Kidney glomerular epithelial cell (primary cell): ENCODE measurements at places on chromosomes 1 and 21.

GRCh38 chr1:78090472-78091133 is 44.8 kb downstream of the GIPC2 start:
- no peak for DNase-seq

- no peak for DNase-seq
Observed at GRCh38 chr1:169005776-169006175, 100.7 kb upstream of the ATP1B1 start.

GRCh38 chr21:43719748-43720538 is 1.0 kb downstream of the PDXK start:
- no peak for DNase-seq

GRCh38 chr1:193677874-193678273 is 491.5 kb upstream of the B3GALT2 start:
- DNase-seq, result no peak

DNA sequence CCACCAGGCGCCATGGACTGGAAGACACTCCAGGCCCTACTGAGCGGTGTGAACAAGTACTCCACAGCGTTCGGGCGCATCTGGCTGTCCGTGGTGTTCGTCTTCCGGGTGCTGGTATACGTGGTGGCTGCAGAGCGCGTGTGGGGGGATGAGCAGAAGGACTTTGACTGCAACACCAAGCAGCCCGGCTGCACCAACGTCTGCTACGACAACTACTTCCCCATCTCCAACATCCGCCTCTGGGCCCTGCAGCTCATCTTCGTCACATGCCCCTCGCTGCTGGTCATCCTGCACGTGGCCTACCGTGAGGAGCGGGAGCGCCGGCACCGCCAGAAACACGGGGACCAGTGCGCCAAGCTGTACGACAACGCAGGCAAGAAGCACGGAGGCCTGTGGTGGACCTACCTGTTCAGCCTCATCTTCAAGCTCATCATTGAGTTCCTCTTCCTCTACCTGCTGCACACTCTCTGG is 3.8 kb downstream of the GJB3 start:
- no peak for DNase-seq

- no peak for DNase-seq
Observed at GRCh38 chr1:201528631-201529252, 10.2 kb upstream of the NAV1 start.

- DNase-seq, result no peak
Observed at GRCh38 chr1:183732236-183732880, 72.6 kb upstream of the RGL1 start.

DNA sequence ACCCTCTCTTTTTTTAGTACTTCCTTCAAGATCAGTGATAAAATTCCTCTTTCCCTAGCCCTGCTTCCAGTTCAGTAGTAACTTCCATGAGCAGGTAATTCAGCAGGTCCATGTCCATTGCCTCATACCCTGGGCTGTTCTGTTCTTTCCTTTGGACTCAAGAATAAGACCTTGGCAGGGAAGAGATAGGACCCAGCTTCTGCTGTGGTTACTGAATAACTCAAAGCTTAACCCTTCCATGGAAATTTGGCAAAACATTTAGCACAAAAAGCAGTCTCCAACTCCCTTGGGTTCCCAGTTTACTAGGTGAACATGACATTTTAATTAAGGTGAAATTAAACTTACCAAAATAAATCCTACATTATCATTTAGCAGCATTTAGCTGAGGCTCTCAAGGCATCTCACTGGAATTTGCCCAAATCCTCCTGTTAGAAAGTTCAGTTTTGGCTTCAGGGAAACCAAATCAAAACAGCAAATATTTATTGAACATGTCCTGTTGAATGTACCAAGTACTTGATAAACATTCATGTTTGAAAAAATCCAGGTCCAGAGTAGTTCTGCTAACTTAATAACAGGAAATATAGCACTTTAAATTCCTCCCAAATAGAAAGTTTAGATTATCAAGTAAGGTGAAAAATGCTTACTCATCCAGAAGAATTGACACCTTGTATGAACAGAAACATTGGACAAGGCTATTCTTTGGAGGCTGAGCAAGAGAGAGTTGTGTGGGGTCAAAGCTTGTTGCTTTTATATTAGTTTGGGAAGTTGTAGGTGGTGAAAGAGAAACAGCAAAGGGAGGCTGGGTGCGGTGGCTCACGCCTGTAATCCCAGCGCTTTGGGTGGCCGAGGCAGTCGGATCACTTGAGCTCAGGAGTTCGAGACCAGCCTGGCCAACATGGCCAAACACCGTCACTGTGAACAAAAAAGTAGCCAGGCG is 8.4 kb upstream of the SERPINC1 start:
- DNase-seq, result no peak

DNA sequence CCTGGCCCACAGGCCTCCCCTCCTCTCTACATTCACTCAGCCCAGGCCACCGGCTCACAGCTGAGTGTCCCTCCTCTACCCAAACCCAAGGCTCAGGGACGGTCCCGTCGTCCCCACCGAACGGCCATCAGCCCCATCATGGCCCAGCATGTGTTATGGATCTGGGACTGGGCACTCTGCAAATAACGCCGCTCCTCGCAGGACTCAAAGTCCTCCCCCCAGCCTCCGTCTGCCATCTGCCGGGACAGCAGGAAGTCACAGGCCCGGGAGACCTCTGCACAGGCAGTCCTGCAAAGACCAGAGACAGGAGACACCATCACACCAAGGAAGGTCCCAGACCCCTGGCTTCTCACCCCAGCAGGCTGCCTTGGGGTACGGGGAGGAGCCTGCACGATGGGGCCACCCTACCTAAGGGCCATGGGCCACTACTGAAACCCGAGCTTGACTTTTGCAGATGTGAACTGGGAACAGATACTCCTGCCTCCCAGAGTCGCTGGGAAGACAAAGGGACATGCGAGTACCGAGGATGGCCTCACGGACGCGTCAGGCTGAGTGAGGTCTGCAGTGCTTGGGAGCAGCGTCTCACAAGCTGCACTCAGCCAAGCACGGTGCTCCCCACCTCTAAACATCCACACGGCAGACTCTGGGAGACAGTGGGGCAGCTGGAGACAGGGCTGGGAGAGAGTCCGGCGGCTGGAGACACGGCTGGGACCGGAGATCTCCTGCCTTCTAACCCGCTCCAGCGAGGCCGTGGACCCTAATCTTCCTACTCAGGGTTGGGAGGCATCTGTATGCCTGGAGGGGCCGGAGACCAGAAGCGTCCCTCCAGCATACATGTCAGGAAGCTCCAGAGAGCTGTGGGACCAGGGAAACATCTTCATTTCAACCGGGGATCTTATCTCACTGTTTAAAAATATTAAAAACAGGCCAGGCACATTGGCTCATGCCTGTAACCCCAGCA is 10.4 kb upstream of the SPATC1L start:
- DNase-seq, result no peak

GRCh38 chr1:198700396-198700795 is 61.6 kb downstream of the PTPRC start:
- DNase-seq, result no peak

DNA sequence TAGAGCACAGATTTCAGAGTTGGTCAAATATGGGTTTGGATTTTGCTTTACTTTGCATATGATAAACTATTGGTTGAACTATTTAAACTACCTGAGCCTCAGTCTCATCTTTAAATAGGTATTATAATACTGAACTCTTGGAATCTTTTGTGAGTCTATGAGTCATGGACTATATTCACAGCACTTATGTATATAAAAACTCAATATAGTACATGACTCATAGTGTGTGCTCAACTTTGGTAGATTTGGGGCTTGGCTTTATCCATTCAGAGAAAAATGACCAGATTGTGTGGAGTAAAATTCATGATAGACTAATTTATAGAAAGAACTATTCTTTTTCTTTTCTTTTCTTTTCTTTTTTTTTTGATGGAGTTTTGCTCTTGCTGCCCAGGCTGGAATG is 28.7 kb downstream of the FCRL3 start:
- DNase-seq, result no peak

DNA sequence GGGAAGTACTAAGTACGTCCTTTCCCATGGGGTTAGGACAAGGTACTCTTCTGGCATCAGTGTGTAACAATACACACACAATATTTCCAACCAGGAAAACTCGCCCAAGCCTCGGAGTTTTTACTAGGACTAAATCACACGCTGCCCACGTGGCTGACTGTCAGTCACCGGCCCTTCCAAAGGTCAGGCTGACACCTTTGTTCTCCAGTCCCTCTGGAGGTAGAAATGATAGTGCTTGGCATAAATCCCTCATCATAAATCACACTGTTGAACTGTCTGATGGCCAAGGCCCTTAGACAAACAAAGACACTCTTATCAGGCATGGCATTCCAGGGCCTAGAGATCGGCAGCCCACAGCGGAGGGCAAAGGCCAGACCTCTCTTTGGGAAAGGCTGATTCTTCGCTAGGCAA is 16.9 kb upstream of the SLAMF9 start:
- no peak for DNase-seq

DNA sequence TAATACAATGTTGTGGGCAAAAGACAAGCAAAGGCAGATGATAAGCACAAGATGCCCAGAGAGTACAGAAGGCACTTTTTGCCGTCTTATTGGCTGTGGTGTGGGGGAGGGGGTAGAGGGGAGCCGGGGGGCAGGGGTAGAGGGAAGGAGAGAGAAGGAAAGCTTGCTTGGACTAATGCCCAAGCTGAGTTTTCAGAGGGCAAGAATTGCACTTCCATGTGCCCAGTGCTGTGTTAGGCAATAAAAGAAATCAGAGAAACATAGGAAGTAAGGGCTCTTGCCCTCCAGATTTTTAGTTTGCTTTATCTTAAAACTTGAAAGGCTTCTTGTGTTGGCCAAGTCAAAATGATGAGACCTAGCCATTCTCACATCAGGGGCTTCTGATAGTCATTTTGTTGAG is 8.3 kb downstream of the S100A12 start:
- DNase-seq, result no peak
